ENCODE measurements at places on chromosomes 2 and 18.

- DNase-seq: no peak
These were observed 188.1 kb downstream of the LAMA1 start for GRCh38 chr18:6929370-6930102.

DNA sequence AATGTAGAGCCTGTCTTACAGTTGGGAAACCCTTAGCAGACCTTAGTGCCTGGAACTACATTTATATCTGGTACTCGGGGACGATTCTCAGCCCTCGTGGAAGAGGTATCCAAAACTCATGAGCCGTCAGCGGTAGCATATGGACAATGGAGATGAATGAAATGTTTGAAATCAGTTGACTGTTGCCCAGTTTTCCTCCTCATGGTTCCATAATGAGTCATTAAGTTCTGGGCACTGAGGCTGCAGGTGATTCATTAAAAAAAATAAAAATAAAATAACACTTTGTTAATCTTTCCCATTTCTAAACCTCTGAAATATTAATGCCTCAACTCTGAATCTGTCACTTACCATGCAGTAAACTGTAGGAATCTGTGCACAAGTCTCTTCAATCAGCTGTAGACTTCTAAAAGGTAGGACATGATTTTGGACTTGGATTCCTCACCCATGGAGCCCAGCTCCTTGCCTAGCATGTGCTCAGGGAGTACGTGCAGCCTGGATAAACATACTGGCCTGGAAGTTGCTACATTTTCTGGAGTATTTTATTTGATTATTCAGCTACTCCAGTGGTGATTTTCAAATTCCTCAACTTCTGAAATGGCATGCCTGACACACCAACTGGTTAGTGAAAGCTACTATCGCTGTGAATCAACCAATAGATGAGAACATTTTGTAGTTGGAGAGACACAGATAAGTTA lies 979.2 kb downstream of the CNTNAP5 start:
- no peak for DNase-seq

GRCh38 chr2:226076529-226076928 lies 677.0 kb downstream of the NYAP2 start:
- no peak for DNase-seq

DNA sequence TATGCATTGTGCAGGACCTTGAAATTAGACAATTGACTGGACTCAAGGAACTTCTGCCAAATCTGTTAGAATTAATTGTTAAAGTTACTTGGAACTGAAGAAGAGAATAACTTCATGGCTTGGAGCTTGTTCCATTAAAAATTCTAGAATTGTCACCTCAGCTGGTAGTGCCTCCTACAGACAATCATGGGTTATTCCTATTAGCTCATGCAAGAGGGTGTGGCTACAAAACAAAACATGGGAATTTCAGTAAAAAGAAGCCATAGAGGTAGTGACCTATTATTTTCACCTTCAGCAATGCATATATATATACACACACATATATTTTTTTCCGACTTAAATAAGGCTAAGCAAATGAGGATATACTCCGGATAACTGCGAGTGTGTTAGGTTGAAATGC lies 181.9 kb upstream of the DTNA start:
- DNase-seq: no peak

GRCh38 chr2:38375696-38376345 lies 1.3 kb downstream of the ATL2 start:
- DNase-seq: no peak

Data from iPS DF 6.9 (cell line).